ENCODE measurements at places on chromosomes 2 and 18.

DNA sequence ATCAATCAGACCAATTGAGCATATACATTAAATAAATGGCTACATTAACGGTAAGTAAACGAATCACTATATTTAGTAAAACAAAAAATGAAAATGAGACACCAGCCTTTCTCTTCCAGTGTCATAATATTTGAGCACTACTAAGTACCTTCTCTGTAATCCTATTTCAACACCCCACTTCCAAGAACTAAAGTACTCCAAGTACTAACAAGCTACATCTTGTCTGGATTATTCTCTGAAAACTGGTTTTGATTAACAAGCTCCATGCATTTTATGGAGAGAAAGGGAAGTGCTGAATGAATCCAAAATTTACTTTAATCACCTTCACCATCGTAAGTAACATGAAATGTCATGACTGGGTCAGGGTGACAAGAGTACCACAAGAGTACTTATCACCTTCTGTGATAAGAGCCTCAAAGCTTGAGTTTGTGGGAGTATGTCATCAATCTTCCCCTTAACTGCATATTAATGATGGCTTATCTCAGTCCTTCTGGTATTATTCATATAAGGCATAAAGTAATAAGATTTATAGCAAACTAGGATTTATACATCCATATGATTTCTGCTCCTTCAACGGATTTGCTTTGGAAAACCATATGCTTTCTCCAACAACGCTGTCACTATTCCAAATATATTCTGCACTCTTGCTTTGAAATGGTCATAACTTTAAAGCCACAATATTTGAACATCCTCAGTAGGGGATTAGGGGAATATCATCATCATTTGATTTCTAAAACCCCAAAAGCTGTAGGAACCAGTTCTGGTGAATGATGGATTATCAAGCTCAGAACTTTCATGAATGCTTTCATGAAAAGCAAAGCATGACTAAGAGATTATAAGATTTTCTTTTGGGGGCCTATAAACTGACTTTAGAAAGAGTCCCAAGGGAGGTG lies 127.0 kb downstream of the ANTXR1 start:
- no peak for DNase-seq

- DNase-seq: no peak
Measured at GRCh38 chr2:204591225-204591624, 46.0 kb downstream of the PARD3B start.

GRCh38 chr2:60275958-60276357 lies 277.5 kb downstream of the BCL11A start:
- no peak for DNase-seq

DNA sequence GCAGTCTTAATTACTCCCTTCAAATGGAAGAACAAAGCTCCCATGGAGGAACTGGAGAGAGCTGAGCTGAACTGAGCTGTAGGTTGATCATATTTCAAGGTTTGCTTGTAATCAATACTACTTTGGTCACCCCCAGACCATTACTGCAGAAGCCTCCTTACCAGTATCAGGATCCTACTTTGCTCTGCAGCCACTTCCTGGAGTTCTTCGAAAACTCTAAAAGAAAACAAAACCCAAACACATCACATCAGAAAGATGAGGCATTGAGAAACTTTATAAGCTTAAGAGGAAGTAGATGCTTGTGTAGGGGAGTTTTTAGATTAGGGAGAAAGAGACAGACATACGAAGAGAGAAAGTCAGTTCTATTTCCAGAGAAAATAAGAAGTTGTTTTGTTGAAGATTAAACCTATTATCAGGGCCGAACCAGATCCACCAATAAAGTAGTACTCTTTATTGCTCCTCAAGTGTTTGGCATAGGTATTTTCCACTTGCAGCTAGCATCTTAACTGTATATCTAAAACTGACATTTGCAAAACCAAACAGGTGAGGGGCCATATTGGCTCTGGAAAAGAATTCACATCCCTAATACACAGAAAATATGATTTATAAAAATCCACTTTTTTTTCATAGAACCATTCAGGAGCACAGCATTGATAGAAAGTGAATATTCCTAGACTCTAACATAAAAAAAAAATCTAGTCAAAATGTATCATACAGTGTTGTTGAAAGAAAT lies 166.9 kb upstream of the KLF7 start:
- no peak for DNase-seq

GRCh38 chr2:232389327-232389726 lies 10.8 kb downstream of the ALPP start:
- DNase-seq: no peak

DNA sequence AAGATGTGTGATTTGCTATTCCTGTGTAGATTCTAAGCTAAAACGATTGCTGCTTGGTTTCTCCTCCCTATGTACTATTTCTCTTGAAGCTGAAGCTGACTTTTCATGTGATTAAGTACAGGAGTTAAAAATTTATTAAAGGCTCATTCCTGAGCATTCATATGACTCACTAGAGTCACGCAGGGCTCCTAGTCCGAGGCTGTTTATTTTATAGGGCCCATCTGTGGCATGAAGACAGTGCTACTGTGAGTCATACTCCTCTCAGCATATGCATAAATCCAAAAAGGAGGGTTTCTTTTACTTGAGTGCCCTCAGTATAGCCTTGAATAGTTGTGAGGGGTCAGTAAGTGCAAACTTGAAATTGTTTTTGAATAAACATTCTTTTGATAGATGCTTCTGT lies 378.8 kb downstream of the PTPRM start:
- DNase-seq: no peak

GRCh38 chr2:79758749-79759282 lies 246.0 kb downstream of the CTNNA2 start:
- DNase-seq: no peak

GRCh38 chr2:54528311-54528955 lies 72.3 kb downstream of the SPTBN1 start:
- no peak for DNase-seq

DNA sequence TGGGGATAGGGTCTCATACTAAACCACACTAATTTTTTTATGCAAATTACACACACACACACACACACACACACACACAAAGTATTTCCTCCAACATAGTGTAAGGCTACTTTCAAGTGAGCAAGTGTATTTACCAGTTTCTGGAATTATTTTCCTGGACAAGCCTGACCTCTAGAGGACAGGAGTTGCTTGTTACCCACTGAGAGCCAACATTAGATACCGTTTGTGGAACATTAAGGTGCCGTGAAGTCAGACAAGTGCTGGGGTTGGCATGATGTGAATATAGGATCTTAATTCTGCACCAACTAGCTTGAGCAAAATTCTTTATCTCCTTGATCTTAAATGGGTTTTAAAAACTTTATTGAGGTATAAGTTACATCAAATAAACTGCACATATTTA lies 39.3 kb upstream of the SERPINB2 start:
- DNase-seq: no peak

- DNase-seq: peak; percentile 55
Measured at GRCh38 chr2:217685255-217685605, 317.6 kb downstream of the TNS1 start.

- no peak for DNase-seq
Measured at GRCh38 chr2:197713271-197713670, 8.1 kb downstream of the MARS2 start.

DNA sequence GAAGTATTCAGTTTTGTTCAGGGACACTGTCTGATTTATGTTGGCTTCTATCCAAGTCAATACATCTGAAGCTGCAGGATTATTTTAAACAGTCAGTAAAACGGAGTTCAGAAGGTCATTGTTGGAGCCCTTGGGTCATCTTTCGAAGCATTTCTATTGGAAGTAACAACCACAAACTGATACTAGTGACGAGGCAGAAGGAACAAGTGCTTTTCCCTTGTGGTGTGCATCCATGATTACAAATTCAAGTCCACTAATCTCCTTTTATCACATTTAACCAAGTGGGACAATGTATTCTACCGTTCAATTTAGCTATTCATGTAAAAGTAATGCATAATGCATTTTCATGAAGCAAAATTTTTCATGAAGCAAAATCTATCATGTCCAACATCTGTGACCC lies 76.9 kb downstream of the CD226 start:
- DNase-seq: no peak

GRCh38 chr2:239937866-239938640 lies 87.1 kb downstream of the NDUFA10 start:
- peak; percentile 43 for DNase-seq

DNA sequence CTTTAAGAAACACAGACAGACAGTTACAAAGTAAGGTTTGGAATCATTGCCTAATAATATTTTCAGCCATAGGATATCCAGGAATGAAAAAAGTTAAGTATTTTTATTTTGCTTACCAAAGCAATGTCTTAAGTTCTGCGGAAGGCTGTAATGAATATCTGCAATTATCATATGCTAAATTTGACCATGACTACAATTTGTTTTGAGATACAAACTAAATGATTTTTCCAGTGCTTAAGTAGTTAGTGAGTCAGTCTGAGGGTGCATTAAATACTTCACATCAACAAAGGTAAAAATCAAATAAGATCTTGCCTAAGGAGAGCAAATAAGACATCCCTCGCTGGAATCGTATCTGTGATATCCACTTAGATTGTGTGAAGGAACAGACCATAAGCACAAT lies 250.0 kb downstream of the CD226 start:
- DNase-seq: no peak

DNA sequence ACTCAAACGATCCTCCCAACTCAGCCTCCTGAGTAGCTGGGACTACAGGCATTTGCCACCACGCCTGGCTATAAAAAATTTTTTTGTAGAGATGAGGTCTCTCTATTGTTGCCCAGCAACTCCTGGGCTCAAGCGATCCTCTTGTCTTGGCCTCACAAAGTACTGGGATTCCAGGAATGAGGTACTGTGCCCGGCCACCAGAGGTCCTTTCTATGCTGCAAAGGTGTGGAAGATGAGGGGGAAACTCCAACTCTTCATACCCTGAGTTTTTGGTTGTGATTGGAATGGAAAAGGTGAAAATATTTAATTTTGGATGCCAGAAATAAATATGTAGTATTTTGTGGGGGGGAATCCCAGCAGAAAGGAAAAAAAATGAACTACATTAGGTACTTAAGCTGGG lies 36.0 kb downstream of the MRPL33 start:
- DNase-seq: no peak

GRCh38 chr2:216430811-216431530 lies 18.7 kb downstream of the SMARCAL1 start:
- no peak for DNase-seq

DNA sequence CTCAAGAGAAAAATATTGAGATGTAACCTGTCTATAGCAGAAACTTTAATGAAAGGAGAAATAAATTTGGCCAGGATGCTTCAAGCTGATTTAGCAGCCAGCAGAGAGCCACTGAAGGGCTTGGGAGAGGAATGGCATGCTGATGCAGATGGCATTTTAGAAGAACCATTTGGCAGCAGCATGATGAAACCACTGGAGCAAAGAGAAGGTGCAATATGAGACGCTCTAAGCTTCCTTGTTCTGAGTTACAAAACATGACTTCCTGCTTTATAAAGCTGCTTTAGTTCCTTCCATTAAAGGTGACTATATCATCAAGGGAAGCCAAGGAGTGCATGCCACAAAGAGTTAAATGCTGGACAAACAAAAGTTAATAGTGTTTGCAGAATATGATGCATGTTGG lies 189.7 kb downstream of the PID1 start:
- DNase-seq: no peak

DNA sequence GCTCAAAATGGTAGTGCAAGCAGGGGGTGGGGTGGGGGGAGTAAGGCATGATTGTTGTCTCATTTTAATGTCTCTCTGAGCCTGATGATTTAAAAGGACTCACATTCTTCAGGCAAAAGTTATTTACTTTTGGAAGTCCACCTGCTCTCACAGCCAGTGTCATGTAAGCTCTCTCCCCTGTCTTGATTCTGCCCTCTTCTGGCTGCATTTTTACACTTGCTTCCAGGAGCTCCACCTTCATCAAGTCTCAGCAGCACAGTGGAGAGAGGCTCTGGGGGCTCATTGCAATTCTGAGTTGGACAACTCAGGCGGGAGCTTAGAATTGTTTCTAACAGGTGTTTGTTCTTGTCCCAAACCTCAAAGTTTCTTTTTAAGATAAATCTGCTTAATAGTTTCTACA lies 39.2 kb downstream of the GNAL start:
- no peak for DNase-seq

DNA sequence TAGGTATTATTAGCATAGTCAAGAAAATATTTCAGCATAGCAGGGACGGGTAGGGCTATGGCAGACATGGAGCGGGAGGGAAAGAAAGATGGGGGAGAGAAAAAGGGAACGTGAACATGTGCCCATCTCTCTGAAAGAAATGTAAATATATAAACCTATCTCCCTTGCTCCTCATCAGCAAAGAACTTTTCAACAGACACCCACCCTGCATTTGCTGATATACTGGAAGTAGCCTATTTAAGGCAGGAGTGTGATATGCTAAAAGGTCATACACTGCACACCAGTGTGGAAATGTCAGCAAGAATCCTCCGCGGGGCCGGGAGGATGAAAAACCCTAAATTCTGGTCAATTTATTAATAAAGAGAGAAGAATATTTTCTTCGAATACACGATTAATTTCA lies 1.7 kb downstream of the MBOAT2 start:
- no peak for DNase-seq

DNA sequence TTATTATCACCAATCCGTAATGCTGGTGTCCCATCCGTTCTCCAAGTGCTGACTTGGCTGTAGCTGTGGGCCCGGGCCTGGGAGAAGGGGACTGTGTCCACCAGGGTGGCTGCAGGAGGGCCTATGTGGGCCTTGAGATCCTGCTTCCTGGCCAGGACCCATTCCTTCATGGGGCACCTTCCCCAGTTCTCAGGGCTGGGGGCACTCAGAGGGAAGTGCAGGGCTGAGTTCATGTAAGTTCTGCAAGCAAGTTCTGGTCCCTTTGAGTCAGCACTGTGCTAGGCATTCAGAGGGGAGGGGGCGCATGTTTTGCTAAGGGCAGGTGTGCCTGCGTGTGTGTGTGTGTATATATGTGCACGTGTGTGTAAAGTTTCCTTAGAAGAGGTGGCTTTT lies 94.0 kb downstream of the GLI2 start:
- no peak for DNase-seq

- peak; percentile 70 for DNase-seq
Measured at GRCh38 chr2:241218131-241219029, 29.9 kb downstream of the ANO7 start.

DNA sequence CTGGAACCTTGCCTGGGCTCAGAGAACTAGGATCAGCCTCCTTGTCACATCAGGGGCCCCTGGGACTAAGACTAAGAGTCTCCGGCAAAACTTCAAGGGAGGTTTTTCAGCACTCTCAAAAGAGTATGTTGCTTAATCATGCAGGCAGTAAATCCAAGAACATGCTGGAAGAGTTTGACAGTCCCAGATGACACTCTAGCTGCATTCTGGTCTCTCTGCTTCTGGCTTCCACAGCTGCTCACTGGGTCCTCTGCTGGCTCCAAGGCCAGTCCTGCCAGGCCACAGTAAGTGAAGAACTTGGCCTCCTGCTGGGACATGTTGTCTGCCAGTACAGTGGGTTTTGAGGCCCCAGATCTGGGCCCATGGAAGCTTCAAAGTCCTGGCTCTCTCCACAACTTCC lies 45.2 kb upstream of the IL1RL1 start:
- DNase-seq: peak; percentile 58

GRCh38 chr2:65128297-65129190 lies 1.4 kb downstream of the RAB1A start:
- DNase-seq: no peak

- no peak for DNase-seq
Measured at GRCh38 chr2:220586980-220587530, 959.6 kb downstream of the SLC4A3 start.

Data from Right ventricle myocardium superior (tissue), 1 donor.